GM04504 (cell line): ENCODE measurements at places on chromosomes 2 and 18.
A peak's percentile ranks its signal among the peaks of the same experiment; 100 is the strongest.

DNA sequence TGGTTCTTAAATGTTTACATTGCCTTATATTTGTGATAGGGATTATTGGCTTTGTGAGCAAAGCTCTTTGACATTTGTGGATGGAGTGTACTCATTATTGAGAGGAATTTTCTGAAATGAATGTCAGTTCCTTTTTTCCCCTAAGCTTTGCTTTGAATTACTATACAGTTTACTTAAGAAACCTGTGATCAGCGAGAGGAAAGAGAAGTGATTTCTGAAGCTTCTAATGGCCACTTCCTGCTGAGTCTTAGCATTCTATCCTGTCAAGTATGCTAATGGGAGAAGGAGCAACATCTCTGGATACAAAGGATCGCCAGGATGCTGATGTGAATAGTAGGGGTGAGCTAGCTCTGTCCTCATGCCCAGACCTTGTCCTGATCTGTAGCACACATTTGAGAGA lies 47.8 kb upstream of the MGAT5 start:
- no peak for DNase-seq

GRCh38 chr18:60228609-60229595 lies 143.7 kb downstream of the MC4R start:
- DNase-seq, result no peak

- DNase-seq, result no peak
These were observed 22.8 kb downstream of the HPCAL1 start for GRCh38 chr2:10325278-10326145.

GRCh38 chr18:50034029-50034428 lies 160.9 kb downstream of the MYO5B start:
- no peak for DNase-seq

DNA sequence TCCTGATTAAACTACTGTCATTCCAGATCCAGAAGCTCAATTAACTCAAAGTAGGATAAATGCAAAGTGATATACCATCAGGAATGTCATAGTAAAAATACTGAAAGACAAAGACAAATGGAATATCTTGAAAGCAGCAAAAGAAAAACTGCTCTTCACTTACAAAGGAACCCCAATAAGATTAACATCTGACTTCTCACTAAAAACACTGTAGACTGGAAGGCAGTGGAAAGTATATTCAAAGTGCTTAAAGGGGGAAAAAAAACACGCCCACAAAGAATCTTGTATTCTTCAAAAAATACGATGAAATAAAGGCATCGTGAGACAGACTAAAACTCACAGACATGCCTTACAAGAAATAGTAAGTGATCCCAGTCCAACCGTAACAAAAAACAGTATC lies 195.7 kb downstream of the DOK6 start:
- no peak for DNase-seq

DNA sequence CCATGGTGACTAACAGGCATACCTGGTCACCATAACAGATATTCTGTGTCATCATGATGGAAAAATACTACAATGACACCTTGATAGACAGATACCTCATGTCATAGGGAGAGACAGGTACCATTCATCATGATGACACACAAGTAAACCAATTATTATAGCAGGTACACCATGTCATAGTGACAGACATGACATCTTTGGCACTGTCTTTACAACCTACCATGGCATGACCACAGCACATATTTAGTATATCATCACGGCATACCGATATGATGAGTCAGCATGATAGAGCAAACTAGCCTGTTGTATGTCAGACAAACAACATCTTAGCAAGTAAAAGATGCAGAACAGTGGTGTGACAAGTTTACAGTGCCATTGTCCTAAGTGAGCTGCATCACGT lies 101.3 kb upstream of the KLHL29 start:
- no peak for DNase-seq

DNA sequence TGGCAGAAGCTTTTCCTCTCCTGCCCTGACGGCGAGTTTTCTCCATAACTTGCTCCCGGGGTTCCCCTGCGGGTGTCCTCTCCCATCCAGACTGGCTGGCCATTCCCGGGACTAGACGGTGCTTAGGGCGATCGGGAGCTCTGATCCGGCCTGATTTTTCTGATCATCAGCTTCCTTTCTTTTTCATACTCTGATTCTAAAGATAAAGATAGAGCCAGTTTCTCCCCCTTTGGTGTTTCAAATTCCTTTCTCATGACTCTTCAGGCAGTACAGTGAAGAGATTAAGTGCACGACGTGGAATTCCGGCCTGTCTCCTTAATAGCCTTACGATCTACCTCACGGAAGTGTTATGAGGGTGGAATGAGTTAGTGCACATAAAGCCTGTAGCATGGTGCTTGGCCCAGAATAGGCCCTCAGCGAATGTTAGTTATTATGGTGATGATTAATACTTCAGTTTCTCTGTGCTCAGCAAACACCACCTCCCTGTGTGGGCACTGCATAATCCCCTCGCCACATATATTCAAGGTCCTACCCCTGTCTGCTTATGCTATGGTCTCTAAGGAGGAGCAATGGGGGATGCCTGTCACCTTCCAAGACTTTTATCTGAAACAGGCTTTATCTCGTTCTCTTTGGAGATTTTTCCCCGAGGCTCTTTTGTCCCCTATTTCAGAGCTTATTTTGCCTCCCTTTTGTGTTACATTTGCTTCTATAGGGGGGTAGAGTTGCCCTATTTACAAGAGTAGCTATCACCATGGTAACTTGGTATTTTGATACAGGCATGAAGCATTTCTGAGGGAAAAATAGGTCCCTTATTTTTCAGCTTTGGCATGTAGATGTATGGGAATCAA lies 254.8 kb downstream of the CDH2 start:
- DNase-seq, result peak; percentile 42

- DNase-seq, result no peak
These were observed 10.1 kb upstream of the LYPD6B start for GRCh38 chr2:149028377-149028776.

- DNase-seq, result no peak
These were observed 68.7 kb upstream of the WIPF1 start for GRCh38 chr2:174666312-174666711.

GRCh38 chr2:130787841-130788240 lies 32.5 kb downstream of the AMER3 start:
- DNase-seq, result no peak

GRCh38 chr2:110903548-110903947 lies 171.2 kb downstream of the ACOXL start:
- peak; percentile 5 for DNase-seq

DNA sequence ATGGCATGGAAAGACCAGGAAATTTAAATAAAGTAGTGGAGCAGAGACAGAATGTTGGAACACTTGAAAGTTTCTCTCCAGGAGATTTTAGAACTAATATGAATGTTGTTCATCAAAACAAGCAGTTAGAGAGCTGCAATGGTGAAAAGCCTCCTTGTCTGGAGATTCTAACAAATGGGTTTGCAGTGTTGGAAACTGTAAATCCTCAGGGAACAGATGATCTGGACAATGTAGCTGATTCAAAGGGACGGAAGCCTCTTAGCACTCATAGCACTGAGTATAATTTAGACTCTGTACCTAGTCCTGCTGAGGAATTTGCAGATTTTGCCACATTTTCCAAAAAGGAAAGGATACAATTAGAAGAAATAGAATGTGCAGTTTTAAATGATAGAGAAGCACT lies 27.7 kb downstream of the AFTPH start:
- DNase-seq, result no peak

- DNase-seq, result no peak
These were observed 39.3 kb upstream of the GTF2A1L start for GRCh38 chr2:48578313-48578712.

DNA sequence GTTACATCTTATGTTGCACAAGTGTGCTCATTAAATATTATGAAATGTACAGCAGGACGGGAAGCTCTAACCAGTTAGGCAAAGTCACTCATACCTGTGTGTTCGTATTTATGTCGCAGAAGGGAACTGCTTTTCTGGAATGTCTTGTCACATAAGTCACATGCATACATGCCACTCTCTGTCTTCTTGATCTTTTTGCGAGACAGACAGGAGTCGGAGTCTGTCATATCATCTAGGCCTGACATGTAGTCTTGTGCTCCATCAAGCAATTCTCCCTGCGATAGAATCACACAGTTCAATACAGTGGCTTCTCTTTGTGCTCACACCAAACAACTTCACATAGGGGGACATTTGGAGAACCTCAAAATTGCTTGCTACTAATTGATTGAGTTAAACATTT lies 123.6 kb downstream of the ZEB2 start:
- no peak for DNase-seq

GRCh38 chr2:180208841-180209240 lies 201.7 kb upstream of the CWC22 start:
- no peak for DNase-seq

DNA sequence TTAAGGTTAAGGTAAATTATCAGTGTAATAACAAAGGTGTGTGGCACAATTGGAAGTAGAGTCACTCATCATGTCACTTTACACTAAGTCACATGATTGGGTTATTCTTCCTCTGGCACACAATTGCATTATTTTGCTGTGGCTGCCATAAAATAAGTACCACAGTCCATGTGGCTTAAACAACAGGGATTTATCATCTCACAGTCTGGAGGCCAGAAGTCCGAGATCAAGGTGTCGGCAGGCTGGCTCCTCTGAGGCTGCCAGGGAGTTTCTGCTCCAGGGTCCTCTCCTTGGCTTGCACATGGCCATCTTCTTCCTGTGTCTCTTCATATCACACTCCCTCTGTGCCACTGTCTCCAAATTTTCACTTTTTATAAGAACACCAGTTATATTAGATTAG lies 421.2 kb downstream of the CMPK2 start:
- DNase-seq, result no peak

- DNase-seq, result no peak
These were observed 5.8 kb upstream of the FAM228A start for GRCh38 chr2:24169023-24169422.

- no peak for DNase-seq
These were observed 99.7 kb upstream of the CD302 start for GRCh38 chr2:159897720-159898119.

DNA sequence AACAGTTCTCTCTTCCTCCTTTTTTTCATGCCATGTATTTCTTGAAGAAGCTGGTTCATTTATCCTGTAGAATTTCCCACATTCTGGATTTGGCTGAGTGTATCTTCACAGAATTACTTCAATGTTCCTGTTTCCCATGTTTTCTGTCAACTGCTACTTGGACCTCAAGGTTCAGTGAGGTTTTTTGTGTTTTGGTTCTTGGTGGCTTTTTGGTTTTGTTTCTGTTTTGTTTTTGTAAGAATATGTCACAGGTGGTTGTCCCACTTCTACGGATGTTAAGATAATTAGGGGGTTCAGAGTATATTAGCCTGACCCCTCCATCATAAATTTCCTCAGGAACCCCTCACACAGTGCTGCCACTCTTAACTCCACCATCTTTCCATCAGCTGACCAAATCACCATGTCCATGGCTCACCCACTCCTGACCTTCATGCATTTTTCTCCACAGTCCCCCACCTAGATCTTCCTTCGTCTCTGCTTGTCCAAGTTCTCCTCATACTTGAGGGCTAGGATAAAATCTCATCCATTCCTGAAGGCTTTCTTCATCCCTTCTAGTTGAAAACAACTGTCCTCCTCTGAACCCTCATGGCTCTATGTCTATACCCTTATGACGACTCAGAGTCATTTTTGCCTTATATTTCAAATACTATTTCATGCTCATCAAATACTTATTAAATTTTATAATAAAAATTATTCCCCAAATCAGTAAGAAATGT lies 40.4 kb downstream of the PLEKHM3 start:
- DNase-seq, result no peak

DNA sequence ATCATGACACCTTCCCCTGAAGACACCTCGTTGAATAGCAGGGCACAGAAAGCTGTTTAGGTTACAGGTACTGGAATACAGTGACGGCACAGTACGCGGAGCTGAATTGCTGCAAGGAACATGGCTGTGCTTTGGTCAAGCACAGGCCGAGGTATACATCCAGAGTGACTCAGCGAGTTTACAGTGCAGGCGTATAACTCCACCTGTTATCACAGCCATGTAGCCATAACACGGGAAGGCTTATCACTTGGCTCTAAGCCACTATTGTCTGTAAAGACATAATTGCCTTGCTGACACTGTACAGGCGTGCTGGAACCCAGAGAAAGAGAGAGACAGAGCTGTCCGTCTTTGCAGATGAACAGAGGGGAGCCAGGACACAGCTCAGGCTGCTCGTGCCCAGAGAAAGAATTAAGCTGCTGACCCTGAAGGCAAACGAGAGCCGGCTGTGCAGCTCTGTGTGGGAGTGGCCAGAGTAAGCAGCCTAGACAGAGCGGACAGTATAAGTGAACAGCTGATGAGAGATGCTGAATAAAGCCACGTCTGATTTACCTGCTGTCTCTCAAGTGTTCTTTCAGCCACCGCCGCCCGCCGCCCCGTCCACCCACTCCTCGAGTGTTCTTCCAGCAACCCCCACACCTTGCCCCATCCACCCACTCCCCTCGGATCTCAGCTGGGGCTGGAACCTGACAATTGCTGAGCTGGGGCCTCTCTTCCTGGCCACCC lies 87.3 kb upstream of the PPP1CB start:
- no peak for DNase-seq

DNA sequence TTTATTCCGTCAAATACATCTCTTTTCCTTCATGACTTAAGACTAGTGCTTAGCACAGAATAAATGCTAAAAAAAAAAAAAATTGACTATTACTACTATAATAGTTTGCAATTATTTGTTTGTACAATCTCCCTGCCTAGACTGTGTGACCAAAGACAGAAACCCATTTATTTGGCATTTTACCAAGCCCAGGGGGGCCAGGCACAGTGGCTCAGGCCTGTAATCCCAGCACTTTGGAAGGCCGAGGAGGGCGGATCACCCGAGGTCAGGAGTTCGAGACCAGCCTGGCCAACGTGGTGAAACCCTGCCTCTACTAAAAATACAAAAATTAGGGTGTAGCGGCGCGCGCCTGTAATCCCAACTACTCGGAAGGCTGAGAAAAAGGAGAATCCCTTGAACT lies 1.4 kb downstream of the ASB3 start:
- no peak for DNase-seq

DNA sequence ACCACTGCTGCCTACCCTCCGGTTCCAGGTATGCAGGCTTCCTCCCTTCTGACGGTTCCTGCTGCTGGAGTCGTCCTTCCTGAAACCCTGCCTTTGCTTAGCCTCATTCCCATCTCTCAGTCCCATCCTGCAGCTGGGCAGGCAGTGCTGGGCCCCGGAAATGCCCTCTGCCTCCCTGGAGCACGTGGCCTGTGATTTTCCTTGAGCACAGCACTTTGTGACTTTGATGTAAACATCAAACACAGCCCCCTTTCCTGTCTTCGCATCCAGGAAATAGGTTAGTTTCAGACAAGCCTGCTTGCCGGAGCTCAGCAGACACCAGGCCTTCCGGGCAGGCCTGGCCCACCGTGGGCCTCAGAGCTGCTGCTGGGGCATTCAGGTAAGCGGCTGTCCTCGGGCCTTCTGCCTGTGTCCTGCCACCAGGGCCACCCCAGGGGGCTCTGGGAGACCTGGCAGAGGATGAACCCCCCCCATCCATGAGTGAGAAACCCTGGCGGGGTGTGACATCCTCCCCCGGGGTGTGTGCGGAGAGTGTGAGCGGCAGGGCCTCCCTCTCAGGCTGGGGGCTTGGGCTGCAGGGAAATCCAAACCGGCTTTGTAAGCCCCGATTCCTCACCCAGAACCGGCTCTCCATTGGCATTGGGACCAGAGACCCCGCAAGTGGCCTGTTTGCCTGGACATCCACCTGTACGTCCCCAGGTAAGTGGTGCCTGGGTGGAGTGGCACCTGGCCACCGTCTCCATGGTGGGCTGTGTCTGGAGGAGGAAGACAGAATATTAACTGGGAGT lies at the start of gene ZAP70:
TSS of gene ZAP70 (plus strand) at position 281 of the 788 bp plus-strand sequence. CDS start 10,461 bp downstream, outside the sequence.
- DNase-seq, result no peak
